ENCODE measurements at places on chromosomes 7 and 10.

GRCh38 chr7:32243687-32244290 is 173.6 kb upstream of the PDE1C start:
- no peak for DNase-seq

GRCh38 chr10:11193001-11193551 is 175.4 kb downstream of the CELF2 start:
- no peak for DNase-seq

- no peak for DNase-seq
Measured at GRCh38 chr7:127667759-127668530, 16.0 kb downstream of the SND1 start.

GRCh38 chr10:81367132-81367531 is 507.9 kb upstream of the NRG3 start:
- DNase-seq: no peak

GRCh38 chr10:98074315-98074911 is 44.0 kb upstream of the CRTAC1 start:
- DNase-seq: no peak

- no peak for DNase-seq
Measured at GRCh38 chr7:20558963-20559716, 56.3 kb upstream of the ABCB5 start.

All from erythroblast (primary cell).